ENCODE measurements at places on chromosomes 11 and 22.

- DNase-seq, result no peak
These were observed 211.7 kb downstream of the NAV2 start for GRCh38 chr11:19924311-19924710.

- no peak for DNase-seq
These were observed 10.8 kb upstream of the CALCB start for GRCh38 chr11:15062599-15062998.

GRCh38 chr11:22192289-22192641 is 620 bp upstream of the ANO5 start:
- no peak for DNase-seq

- no peak for DNase-seq
These were observed 18.6 kb downstream of the TREH start for GRCh38 chr11:118660681-118661424.

DNA sequence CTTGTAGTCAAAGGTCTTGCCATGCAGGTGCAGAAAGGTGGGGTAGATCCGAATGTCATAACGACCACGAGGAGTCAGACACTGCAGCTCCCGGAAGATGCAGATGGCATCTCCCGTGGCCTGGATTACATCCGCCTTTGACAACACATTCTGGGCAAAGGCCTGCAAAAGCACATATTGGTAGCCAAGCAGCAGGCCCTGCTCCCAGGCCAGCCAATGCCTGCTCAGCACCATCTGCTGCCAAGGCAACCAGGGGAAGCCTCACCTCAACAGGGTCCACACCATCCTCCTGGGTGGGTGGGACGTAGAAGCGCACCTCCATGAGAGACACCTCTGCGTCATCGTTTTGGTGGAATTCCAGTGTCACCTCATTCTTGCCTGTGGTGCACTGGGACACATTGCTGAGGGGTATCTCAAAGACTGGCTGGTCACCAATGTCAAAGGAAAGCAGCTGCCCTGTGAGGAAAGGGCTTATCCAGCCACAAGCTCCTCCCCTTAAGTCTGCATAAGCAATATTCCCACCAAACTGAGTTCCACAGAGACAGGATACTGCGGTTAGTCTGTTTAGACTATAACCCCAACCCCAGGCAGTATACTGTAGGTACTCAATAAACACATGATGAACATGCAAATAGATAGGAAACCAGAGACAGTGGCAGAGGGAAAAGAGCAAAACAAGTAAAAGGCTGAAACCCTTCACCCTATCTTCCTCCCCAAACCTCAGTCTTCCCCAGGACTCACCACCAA is 2.8 kb downstream of the SSRP1 start:
- DNase-seq, result no peak

DNA sequence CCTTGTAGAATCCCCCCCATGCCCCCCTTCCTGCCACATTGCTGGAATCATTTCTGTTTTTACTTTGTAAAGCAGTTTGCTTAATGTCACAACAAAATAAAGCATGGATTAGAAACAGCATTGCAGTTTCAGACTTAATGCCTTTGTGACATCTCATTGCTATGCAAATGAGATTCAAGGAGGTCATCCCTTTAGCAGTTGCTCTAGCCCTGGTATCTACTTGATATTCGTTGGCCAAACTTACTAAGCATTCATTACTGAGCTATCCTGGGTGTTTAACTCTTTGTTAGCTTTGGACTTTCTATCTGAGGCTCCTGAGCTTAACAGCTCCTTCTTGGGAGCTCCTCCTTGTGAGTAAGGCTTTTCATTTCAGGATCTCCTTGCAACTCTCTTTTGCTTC is 16.3 kb downstream of the FAT3 start:
- no peak for DNase-seq

GRCh38 chr22:35534091-35534490 is 6.5 kb upstream of the RASD2 start:
- no peak for DNase-seq

DNA sequence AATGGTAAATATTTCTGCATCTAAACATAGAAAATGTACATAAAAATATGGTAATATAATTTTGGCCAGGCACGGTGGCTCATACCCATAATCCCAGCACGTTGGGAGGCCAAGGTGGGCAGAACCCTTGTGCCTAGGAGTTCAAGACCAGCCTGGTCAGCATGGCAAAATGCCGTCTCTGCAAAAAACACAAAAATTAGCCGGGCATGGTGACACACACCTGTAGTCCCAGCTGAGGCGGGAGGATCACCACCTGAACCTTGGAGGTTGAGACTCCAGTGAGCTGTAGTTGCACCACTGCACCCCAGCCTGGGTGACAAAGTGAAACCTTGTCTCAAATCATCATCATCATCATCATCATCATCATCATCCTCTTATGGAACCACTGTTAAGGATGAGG is 230.6 kb upstream of the NCAM1 start:
- DNase-seq, result no peak

DNA sequence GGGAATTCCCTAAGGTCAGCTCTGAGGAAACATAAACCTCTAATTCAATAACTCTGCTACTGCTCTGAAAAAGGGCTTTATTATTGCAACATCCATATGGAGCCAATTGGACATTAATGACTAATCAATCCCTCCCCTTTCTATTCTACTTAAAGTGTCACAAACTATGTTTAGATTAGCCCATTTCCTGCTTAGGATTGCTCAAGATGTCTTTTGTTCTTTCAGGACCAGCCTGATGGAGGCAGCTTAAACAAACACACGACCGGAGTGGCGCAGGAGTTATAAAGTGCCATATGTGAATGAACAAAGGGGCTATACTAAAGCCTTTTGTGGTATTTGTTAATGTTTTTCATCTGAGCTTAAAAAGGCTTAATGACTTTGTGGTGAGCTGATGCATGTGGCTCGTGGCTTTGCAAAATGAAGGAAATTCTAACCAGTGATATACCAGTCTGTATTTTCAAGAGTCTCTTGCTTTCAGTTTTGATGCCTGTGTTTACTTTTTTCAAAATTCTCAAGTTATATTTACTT is 354.4 kb downstream of the SOX6 start:
- DNase-seq, result peak; percentile 27

DNA sequence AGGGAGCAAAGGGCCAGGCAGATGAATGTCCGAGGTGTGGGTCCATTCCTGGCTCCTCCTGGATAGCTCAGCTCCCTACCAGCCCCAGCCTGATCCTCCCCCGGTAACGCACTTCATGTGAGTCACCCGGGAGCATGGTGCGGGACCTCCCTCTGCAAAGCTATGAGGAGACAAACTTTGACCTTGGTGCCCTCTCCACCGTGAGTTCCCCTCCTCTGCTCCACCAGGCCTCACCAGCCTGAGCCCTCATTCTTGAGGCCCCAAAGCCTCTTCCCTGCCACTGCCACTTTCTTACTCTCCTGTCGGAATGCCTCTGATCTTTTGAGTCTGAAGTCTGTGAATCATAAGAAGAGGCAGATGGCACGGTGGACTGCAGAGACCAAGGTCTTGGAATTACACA is 37.4 kb upstream of the CD82 start:
- DNase-seq, result no peak
